8988T (cell line): ENCODE measurements at places on chromosomes 4 and X.

DNA sequence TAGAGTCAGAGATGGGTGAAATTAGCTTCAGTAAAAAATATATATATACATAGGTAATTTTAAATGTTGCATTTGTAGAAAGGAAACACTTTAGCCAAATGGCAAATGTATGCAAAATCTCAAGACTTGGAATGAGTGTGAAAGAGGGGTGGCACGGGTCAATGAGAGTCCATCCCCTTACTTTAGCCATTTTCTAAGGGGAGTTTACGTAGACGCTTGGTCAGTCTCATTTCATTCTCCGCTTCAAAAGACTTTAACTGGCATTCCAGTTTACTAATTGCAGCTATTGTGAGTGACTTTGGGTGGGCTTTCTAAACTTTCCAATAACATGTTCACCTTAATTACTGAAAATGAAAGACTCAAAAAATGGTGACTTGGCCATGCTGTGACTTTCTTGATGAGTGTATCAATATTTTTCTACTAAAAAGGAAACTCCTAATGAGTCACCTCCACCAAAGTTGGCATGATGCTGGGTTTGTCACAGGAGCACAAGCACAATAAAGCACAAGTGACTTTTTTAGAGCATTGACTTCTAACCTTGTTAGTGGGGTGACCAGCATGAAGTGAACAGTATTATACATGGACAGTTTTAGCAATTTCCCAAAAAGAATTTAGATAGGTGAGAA, 356.0 kb upstream of the RASGEF1B start:
- DNase-seq: no peak

- DNase-seq: no peak
Observed at GRCh38 chr4:106264331-106264728, 51.7 kb downstream of the TBCK start.

DNA sequence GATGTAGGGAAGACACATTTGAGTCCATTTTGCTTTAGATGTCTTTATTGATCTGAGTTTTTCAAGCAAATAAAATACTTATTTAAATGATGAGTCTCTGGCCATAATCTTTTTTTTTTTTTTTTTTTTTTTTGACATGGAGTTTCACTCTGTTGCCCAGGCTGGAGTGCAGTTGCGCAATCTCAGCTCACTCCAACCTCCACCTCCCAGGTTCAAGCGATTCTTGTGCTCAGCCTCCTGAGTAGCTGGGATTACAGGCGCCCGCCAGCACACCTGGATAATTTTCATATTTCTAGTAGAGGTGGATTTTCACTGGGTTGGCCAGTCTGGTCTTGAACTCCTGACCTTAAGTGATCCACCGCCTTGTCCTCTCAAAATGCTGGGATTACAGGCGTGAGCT, 194.5 kb upstream of the MAD2L1 start:
- DNase-seq: no peak

- DNase-seq: no peak
Observed at GRCh38 chrX:40644176-40644575, 3.2 kb downstream of the CXorf38 start.

DNA sequence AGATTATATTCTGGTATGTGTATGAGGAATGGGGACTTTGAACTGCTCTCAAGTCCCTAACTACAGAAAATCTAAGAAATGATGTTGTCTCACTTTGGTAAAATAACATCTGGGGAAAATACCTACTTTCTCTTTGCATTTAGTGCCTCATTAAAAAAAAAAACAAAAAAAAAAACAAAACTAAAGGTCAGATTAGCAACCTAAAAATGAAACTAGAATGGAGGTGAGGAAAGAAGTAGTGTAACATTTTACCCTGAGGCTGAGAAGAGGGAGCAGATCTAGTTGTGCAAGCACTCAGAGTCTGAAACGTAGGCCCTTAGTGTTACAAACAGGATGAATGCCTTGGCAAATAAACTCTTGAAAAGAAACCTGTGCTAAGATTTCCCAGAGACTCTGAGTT, 56.0 kb downstream of the VGLL1 start:
- DNase-seq: no peak

DNA sequence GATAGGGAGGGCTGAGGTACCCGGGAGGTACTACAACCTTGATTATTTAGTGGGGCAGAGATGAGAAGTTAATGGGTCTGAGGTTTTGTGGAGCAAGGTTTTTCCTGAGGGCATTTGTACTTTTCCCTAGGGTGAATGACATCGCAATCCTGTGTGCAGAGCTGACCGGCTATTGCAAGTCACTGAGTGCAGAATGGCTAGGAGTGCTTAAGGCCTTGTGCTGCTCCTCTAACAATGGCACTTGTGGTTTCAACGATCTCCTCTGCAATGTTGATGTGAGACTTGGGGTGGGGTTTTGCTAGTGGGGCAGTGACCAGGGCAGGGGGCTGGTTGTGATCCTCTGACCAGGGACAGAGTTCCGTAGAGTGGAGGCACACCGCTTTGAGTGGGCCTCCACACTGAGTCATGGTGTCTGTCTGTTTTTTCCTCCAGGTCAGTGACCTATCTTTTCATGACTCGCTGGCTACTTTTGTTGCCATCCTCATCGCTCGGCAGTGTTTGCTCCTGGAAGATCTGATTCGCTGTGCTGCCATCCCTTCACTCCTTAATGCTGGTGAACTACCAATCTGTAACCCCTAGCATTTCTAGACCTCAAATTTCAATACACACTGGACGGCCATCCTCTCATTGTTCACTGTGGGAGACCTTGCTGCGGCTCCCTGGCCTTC, 9.9 kb downstream of the MED12 start:
- DNase-seq: no peak

DNA sequence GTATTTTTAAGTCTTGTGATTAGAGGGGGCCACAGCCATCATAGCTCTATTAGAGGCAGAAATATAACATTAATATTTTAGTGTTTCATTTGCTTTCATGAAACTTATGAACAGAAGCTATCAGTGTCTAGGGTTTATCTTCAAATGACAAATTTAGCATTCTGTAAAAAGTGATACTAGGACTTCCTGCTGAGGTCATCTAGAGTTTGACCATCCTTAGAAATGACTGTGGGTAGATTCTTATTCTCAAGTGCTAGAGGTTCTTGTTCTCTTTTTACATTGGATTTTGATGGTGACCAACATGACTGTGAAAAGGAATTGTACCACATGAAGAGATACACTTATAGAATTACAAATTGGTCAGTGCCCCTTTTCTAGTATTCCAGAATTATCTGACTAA, 568.6 kb downstream of the RPA4 start:
- no peak for DNase-seq

- DNase-seq: no peak
Observed at GRCh38 chr4:70062000-70062399, 11.8 kb downstream of the HTN1 start.

DNA sequence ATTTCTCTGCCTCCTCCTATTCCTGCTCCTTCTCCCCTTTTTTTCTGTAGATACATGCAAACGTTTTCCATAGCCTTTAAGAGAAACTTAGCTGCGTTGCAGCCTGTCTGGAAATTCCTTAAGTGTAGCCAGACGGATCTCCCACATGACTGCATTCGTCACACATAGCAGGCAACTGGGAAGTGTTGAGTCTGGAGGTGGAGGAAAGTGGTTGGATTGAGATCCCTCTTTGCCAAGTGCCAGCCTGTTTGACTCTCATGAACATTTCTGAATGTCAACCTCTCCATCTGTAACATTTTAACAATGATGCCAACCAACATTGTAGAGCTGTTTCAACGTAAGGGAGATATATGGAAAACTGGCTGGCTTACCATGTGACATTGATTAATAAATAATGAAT, 45.1 kb upstream of the FAM9A start:
- DNase-seq: no peak

- DNase-seq: no peak
Observed at GRCh38 chr4:144347121-144347520, 206.6 kb upstream of the GYPA start.

DNA sequence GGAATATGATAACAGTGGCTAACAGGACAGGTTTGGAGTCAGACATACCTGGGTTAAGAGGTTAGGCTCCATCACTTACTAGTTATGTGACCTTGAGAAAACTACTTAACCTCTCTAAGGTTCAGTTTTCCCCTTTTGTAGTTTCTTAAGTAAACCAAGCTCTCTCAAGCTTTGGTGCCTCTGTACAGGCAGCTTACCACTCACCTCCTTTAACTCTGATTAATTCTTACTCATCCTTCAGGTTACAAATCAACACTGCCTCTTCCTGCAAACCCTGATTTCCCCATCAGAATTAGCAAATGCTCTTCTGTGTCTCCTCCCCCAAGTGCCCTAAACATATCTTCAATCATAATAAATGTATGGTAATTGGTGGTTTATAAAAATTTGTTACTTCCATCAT, 3.5 kb upstream of the SERTM2 start:
- no peak for DNase-seq

GRCh38 chr4:89586864-89587263, 250.1 kb downstream of the SNCA start:
- no peak for DNase-seq

DNA sequence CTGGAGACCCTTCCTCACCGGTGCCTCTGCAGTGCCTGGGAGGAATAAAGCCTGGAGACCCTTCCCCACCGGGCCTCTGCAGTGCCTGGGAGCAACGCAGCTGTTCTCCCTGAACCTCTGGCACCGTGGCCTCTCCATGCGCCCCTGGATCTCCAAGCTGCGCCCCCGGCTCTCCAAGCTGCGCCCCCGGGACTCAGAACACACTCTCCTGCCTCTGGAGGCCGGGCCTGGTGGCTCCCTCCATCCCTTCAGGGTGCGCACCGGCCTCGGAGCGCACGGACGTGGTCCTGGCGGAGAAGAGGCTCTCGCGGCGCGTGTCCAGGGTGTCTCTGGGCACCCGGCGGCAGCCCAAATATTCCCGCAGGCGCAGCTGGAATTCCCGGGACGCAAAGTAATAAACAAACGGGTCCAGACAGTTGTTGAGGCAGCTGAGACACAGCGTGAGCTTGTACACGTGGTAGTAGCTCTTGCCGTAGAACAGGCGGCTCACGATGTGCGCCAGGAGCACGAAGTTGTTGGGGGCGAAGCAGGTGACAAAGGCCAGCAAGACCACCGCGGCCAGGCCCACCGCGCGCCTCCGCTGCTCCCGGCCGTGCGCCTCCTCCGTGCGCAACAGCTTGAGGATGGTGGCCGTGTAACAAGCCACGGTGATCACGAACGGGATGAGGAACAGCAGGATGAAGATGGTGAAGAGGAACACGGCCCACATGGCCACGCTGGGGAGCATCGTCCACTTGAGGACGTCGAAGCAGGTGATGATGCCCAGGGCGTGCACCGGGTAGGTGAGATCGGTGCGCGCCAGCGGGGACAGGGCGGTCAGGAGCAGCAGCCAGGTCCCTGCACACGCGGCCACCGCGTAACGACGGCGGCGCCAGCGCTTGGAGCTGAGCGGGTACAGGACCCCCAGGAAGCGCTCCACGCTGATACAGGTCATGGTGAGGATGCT, 12.8 kb upstream of the ASMTL start:
- DNase-seq: no peak

GRCh38 chr4:165364452-165365080, 14.2 kb upstream of the CPE start:
- DNase-seq: no peak

DNA sequence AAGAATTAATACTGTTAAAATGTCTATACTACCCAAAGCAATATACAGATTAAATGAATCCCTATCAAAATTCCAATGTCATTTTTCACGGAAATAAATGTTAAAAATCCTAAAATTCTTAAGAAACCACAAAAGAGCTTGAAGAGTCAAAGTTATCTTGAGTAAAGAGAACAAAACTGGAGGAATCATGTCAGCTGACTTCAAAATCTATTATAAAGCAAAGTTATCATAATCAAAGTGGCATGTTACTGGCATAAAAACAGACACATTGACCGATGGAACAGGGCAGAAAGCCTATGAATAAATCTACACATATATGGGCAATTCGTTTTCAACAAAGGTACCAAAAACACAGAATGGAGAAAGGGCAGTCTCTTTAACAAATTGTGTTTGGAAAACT, 579.0 kb downstream of the INPP4B start:
- DNase-seq: no peak

DNA sequence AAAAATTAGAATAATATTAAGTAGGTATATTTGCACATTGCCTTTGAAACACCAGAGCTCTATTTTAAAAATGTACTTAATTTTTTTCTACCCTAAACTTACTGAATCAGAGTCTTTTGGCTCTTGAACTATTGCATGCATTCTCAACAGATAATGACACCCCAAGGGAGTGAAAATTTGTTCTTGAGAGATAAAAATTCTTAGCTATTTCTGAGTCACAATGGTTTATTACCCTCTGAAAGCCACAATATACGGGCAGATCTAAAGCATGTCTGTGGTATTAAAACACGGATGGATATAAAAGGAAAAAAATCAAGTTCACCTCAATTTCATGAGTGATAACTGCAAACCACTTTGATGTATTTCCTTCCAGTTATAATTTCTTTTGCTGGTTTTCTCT, 636.3 kb upstream of the FTHL17 start:
- DNase-seq: no peak

DNA sequence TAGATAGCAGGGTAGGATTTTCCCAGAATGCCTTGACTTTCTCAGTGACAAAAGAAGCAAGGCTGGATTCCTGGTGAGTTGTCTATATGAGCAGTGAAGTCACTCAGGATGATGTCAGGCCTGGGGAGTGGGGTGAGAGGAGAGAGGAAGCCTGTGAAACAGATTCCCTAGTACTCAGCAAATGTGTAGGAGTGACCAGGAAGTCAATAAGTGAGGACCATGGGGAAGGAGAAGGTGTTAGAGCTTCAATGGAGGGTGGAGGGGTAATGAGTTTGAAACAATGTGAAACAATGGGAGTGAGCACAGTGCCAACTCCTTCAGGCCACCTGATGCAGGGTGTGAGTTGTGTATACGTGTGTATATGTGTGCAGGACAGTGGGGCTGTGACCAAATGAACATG, 2.4 kb upstream of the SLC9A6 start:
- no peak for DNase-seq

- DNase-seq: no peak
Observed at GRCh38 chrX:17081511-17081910, 135.1 kb downstream of the REPS2 start.

- DNase-seq: no peak
Observed at GRCh38 chr4:83931659-83932438, 395.9 kb downstream of the GPAT3 start.

DNA sequence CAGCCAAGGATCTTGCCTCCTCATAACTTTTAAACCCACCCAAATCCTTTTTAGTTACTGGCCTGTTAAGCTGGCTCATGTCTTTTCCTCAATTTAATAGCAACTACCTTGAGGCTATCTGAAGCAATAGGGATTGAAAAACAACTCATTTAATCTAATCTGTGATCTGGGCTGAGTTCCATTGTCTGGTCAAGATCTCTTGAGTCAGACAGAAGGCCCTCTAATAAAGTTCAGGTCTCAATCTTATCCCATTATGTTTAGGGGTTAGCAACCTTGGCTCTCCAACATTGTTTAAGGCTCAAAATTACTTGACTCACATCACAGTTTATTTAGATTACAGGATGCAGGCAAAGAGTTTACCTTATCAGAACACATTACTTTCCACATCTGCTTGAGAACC, 436.1 kb downstream of the ANKRD50 start:
- DNase-seq: no peak

GRCh38 chr4:159023741-159024140, 79.1 kb upstream of the RAPGEF2 start:
- DNase-seq: no peak
